ENCODE measurements at places on chromosomes 13 and 19.

DNA sequence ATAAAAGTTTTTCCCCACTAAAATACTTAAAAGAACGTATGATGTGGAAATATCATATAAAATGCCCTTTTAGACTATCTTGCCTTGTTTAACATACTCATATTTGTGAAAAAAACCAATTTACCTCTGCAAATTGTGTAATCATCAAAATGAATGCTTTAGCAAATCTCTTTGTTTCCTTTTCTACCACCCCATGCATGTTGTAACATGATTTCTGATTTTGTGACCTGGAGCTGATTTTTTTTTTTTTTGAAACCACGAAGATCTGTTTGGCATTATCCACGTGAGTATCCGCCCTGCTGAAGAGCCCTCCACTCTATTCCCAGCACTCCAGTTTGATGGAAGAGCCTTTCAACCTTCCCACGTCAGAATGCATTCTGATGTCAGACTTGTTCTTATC lies 245.8 kb upstream of the NBEA start:
- DNase-seq: no peak

GRCh38 chr19:13849991-13850909 lies 26.7 kb upstream of the NANOS3 start:
- peak; percentile 49 for DNase-seq

- no peak for DNase-seq
Observed at GRCh38 chr13:31775686-31776085, 36.4 kb downstream of the RXFP2 start.

- no peak for DNase-seq
Observed at GRCh38 chr19:5050905-5051304, 82.0 kb downstream of the KDM4B start.

- peak; percentile 74 for DNase-seq
Observed at GRCh38 chr13:89061821-89062220, 1390.7 kb downstream of the SLITRK5 start.

DNA sequence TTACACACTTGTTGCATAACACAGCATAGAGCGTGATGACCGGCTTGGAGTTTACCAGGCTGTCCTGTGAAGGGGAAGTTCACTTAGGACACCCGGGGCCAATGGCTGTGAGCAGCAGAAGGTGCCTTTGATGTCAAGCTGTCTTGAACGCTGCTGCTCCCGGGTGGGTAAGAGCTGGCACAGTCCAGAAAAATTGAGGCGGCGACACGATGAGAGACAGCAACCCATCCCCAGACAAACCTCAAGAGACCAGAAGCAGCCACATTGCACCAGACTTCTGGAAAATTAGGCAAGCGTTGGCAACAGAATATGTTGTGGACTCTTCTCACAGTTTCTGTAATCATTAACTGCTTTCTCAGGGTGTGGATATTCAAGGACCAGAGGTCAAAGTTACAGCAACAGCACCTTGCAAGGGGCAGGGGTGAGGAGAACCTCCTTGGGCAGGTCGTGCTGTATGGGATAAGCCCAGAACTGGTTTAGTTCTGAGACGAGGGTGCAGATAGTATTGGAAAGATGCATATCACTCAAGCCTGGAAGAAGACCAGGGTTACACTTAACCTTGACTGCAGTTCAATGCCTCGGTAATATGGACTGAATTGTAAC lies 10.1 kb downstream of the NFILZ start:
- no peak for DNase-seq

- no peak for DNase-seq
Observed at GRCh38 chr19:418761-419671, 10.1 kb upstream of the C2CD4C start.

DNA sequence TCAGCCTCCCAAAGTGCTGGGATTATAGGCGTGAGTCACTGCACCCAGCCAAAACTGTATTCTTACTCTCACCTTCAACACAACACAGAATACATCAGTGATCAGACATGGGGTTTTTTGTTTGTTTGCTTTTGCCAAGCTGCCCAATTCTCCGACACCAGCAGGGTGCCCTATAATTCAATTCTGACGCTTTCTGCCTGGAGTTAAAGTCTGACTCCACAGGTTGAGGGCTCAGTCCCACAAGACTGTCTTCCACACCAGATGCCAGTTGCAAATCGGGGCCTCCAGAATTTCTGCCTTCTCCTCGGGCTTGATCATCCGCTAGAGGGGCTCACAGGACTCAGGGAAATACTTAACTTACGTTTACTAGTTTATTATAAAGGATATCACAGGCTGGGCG lies 22.1 kb downstream of the FBN3 start:
- DNase-seq: no peak

DNA sequence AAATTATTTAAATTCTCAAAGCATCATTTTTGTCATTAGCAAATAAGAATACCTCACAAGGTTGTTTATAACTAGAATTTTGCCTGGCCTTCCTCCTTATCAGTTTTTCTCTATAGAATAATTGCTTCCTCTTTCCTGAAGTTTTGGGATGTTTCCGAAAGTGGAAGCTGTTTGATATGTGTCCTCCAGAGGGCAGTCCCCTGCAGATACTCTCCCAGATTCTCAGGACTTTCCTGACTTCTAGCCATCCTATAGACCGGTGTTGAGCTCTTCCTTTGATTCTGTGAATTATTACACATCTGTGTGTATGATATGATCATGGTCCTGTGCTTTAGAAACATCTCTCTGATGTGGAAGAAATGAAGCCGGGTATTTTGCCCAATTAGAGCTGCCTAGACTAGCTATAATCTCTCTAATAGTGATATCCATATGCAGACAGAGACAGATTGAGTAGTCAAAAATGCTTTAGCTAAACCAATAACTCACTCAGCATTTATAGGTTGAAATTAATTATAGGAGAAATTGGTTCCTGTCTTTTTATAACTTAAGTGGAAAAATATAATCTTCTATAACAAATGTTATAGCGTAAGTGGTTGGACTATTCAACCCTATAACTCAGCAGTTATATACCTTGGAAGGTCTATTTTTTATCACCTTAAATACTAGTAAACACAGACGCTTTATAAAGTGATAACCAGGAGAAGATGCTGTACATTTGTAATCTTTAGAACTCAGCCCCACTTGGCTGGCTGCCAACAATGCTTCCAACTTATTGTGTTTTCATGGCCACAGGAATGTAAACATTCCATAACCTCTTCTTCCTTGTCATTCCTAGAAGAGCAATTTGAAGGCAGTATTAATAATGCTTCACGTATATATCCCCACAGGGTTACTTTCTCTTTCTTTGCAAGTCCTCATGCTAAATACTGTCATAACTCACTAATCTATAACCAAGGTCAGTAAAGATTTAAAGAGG lies 201.0 kb upstream of the RXFP2 start:
- no peak for DNase-seq
